ENCODE measurements at places on chromosomes 4 and X.
A peak's percentile ranks its signal among the peaks of the same experiment; 100 is the strongest.

DNA sequence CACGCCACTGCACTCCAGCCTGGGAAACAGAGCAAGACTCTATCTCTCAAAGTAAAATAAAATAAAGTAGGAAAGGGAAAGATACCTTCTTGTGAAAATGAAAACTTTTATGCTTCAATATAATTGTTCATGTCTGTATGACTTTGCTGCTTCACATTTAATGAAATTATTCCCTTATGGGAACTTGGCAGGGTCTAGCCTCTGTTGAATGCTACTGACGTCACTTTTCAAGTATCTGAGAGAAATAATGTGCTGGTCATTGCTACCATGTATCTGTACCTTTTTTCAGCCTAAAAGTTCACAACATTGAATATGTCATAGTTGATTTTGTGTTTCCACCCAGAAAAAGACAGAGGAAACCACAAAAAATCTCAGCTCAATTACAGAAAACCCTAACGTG lies 65.2 kb downstream of the PRDM5 start:
- ATAC-seq, result no peak

DNA sequence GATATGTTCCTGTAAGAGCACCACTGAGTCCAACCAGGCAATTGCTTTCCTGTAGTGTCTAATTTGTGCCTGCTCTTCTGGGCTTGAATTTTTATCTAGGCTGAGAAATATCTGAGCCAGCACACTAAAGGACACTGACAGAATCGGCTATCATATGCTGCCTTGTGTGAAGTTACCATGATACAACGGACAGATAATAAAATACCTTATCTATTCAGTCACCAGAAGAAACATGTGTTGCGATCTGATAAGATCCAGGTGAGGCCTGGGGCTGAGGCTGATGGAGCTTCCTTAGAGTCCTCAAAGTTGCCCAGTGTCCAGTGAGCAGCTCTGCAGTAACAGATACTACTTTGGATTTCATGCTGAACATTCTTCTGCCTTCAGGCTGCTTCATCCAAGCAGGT lies 111.8 kb downstream of the ZNF518B start:
- ATAC-seq, result no peak

- no peak for ATAC-seq
Measured at GRCh38 chr4:85854546-85854945, 379.6 kb downstream of the ARHGAP24 start.

DNA sequence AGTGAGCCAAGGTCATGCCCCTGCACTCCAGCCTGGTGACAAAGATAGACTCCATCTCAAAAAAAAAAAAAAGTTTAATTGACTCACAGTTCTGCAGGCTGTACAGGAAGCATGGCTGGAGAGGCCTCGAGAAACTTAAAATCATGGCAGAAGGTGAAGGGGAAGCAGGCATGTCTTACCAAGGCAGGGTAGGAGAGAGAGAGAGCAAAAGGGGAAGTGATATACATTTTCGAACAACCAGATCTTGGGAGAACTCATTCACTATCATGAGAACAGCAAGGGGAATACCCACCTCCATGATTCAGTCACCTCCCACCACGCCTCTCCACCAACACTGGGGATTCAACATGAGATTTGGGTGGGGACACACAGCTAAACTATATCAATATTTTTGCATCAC lies 315.2 kb upstream of the HTR2C start:
- ATAC-seq, result no peak

DNA sequence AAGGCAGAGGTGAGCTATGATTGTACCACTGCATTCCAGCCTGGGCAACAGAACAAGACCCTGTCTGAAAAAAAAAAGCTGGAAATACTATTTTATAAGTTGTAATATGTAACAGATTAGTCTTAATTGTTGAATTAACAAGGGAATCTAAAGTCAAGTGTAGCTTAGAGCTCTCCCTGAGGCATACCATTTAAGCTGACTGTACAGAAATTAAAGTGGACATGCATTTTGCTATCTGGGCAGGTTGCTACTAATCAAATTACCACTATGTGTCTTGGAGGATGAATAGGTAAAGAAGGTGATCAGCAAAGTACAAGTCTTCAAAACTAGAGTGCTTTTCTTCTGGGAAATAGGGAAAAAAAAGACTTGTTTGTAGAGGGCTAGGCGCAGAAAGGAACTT lies 205.3 kb upstream of the JADE1 start:
- no peak for ATAC-seq

- no peak for ATAC-seq
Measured at GRCh38 chr4:114527637-114528036, 71.0 kb upstream of the UGT8 start.

GRCh38 chrX:16114611-16115010 lies 8.8 kb upstream of the GRPR start:
- no peak for ATAC-seq

GRCh38 chr4:143076723-143077122 lies 108.0 kb upstream of the USP38 start:
- ATAC-seq, result no peak

GRCh38 chr4:47929682-47930201 lies 15.4 kb upstream of the NFXL1 start:
- no peak for ATAC-seq

DNA sequence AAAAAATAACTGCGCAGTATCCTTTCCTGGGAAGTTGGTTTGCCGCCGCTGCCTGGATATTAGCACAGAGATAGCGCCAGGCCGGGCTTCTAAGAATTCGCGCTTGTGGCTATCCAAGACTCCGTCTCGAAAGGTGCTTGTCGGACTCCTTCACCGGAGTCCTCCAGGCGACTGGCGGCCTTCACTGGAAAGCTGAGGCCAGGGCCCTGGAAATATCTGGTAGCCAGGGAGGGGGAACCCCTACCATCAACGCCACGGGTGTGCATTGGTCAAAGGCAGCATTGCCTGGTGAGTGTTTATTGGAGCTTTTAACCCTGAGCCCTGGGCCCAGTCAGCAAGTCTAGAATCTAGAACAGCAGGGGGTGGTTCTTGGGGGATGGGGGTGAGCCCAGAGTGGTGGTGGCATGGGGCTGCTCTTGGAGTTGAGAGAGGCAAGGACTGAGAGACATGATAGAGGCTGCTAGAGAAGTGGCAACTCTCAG lies 577 bp upstream of the PIM2 start:
- ATAC-seq, result peak; percentile 1

- ATAC-seq, result no peak
Measured at GRCh38 chr4:19478791-19479190, 772.9 kb upstream of the SLIT2 start.

DNA sequence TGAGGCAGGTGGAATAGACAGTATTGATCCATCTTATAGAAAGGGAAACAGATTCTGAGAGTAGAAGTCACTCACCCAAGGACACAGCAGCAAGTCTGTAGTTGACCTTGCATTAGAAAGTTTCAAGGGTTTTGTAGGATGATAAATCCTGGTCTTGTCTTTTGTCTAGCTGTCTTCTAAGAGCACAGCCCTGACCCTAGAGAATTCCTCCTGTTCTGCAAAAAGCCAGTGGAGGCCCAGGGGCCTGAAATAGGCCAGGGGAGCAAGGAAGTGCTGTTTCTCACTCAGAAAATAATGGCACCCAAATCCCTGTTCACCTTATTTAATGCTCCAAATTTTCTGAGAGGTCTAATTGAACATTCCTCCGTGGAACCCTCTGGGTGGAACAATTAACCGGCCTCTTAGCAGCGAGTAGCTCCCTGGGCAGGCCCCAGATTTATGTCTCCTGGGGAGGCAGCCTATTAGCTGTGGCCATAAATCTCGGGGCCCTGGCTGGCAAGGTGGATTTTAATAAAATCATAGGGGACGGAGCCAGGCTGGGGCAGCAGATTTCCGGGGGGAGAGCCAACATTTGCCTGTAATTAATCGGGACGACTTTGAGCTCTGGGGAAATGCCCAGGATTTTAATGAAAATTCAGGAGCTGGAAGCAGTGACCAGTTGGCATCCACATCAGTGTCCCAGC lies 49.2 kb upstream of the MSX1 start:
- no peak for ATAC-seq

GRCh38 chr4:89022426-89023128 lies 34.4 kb downstream of the FAM13A start:
- no peak for ATAC-seq

GRCh38 chrX:62931625-62932024 lies 419.5 kb downstream of the SPIN4 start:
- ATAC-seq, result no peak

DNA sequence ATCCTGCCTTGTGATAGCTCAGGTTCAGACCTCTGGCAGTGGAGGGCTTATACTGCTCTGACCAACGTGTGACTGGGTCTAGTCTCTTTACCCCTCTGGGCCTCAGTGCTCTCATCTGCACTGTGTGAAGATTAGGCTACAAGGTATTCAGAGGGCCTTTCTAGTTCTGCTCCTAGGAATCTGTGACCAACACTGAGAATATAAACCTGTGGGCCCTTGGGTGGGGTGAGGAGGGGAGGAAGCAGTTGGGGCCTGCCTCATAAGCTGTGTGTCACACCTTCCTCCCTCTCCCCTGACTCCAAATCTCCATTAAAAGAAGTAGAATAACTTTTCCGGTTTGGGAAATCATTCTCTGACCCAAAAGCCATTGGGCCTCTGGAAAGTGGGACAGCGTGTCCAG lies 66.3 kb upstream of the MSN start:
- peak; percentile 44 for ATAC-seq

DNA sequence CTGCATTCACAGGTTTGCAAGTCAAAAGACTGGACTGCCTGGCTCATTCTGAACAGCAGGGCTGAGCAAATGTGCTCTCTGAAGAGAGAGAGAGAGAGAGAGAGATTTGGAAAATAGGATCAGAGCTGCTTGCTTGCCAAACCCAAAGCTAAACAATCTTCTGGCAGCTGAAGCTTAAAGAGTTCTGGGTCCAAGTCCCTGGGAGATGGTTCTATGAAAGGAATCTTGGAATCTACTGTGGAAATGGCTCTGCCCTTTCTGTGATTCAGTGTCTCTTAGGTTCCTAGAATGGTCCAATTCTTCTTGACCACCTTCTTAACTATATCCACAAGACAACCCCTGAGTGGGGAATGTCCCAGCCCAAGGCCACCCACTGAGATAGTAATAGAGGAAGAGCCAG lies 66.1 kb upstream of the EFNB1 start:
- ATAC-seq, result no peak

- peak; percentile 54 for ATAC-seq
Measured at GRCh38 chr4:112521123-112522023, 5.4 kb upstream of the NEUROG2 start.

DNA sequence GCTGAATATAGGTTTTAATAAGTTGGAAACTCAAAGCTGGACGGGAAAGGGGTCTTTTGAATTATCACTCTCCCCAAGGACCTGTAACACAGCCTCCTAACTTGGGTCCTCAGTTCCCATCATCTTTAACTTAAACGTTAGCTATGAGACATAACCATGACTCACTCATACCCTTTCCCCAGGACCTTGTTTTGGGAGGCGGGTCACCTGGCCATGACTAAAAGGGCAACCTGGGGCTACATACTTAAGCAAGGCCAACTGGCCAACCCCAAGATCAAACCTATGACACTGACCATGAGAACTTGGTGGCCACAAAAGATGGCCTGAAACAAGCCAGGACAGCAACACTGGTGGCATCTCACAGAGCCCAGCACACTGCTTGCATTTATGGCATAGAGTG lies 89.0 kb downstream of the SH3KBP1 start:
- ATAC-seq, result no peak

GRCh38 chr4:44210750-44211149 lies 237.9 kb downstream of the KCTD8 start:
- ATAC-seq, result no peak

DNA sequence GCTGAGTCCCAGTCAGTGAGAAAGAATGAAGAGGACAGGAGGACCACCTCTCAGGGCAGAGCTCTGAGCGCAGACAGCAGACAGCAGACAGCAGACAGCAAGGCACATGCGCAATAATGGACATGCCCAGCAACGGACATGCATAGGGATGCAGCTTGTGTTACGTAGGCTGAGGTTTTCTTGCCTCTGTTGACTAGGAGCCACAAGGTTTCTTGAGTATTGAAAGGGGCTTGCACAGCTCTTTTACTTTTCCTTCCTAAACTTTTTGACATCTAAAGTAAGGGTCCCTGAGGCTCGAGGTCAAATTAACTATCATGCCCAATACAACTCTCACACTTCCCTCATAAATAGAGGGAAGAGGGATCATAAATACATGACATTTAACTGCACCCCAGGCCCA lies at the start of gene PAGE3:
Gene PAGE3, minus strand, starts transcription at position 101 of the 400 bp plus-strand sequence. CDS start 1,013 bp downstream, outside the sequence.
- no peak for ATAC-seq

- ATAC-seq, result no peak
Measured at GRCh38 chr4:119858176-119858575, 208.5 kb downstream of the MAD2L1 start.

GRCh38 chr4:39877971-39878370 lies 99.7 kb downstream of the PDS5A start:
- no peak for ATAC-seq

DNA sequence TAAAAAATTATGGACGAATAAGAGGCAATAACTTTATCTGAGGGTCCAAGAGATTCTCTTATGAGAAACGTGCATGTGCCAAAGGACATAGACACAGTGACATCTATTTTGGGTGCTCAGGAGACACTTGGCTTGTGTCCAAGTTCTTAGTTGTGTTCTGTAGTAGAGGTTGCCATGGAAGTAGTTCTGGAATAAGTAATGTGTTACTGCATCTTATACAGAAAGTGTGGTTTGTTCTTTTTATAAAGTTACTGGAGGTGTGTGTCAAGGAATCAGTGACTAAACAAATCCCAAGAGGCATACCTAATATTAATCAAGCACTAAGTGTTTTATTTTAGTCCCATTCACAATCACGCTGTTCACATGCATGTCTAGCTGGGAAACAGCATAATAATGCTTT lies 305.7 kb downstream of the ARHGAP24 start:
- no peak for ATAC-seq

GRCh38 chr4:154611833-154612232 lies 623 bp downstream of the FGG start:
- no peak for ATAC-seq

GRCh38 chr4:59484944-59485343 lies 1715.2 kb upstream of the ADGRL3 start:
- no peak for ATAC-seq

DNA sequence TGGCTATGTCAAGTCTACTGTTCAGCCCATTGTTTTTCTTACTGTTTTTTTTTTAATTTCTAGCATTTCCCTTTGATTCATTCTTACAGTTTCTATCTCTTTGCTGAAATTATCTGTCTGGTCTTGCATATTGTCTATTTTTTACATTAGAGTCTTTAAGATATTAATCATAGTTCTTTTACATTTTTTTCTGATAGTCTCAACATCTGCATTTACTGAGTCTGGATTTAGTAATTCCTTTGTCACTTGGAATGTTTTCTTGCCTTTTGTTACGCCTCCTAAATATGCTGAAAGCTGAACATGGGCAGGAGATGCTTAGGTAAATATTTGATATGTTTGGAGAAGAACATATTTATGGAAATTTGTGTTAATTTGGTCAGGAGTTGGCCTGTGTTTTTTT lies 10.4 kb downstream of the JADE3 start:
- ATAC-seq, result no peak

DNA sequence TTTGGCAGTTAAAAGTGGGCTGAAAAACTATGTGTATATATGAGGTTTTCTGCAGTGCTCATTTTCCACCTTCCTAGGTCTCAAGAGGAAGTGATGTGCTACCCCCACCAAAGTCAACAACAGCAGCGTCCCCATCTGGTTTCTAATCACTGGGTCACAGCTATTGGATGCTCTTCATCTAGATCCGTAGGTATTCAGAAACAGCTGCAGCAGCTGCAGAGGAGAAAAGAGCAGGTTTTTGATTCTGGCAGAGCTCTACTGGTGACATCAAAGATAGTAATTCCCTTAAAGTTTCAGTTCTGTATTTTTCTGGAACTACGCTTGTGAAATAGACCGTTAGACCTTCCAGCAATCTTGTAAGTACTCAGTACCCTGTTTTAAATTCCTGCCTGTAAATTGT lies 5.8 kb upstream of the GUCY2F start:
- no peak for ATAC-seq

Data from esophagus mucosa (tissue), 1 donor.